NCI-H510A (cell line): ENCODE measurements at places on chromosomes 13 and 19.

DNA sequence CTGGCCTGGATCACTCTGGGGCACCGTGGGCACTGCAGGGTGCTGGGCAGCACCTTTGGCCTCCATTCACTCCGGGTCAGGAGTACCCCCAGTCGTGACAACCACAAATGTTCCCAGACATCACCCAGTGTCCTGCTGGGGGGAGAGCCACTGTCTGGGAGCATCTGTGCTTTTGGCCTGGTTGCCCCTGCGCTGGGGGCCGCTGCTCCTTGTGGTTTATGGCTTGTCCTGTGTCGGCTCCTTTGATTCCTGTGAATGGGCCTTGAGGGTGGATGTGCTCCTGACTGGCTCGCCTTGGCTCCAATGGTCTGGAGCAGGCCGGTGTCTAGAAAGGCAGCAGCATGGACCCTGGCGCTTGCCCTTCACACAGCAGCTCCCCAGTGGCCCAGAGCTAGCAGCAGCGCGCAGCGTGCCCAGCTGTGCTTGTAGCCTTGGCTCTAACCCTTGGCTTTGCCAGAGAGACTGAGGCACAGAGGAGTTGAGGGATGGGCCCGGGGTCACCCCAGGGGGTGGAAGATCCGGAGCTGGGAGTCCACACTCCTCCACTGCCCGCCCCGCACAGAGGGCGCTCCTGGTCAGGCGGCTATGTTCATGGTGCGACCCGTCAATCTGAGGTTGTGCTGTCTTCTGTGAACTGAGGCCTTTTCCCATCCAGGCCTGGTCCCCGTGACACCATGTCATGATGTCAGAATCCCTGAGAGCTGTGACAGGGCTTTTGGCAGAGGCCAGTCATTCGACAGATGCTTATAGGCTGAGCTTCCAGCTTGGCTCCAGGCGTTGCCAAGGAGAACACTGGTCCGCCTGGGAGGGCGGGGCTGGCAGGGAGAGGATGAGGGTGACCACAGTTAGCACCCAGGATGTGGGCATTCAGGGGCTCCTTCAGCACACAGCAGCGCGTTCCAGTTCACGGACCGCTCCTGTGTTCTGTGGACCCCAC lies 4.1 kb downstream of the DAZAP1 start:
- DNase-seq: no peak

DNA sequence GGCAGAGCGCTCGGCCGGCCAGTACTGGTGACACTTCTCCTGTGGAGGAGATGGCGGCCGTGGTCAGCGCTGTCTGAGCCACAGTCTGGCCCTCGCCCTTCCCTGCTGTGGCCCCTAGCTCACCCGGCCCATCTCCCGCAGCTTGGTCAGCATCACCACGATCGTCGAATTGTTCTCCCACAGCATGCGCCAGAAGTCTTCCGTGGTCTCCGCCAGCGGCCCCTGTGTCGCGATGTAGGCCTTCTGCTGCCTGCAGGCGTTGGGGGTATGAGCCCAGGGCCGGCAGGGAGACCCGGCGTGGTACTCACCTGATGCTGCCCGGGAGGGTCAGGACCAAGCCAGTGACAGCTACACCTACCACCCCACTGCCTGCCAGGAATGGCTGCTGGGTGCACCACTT lies 130.1 kb downstream of the PTPRS start:
- no peak for DNase-seq

GRCh38 chr13:33445476-33445875 lies 159.9 kb upstream of the STARD13 start:
- DNase-seq: no peak

DNA sequence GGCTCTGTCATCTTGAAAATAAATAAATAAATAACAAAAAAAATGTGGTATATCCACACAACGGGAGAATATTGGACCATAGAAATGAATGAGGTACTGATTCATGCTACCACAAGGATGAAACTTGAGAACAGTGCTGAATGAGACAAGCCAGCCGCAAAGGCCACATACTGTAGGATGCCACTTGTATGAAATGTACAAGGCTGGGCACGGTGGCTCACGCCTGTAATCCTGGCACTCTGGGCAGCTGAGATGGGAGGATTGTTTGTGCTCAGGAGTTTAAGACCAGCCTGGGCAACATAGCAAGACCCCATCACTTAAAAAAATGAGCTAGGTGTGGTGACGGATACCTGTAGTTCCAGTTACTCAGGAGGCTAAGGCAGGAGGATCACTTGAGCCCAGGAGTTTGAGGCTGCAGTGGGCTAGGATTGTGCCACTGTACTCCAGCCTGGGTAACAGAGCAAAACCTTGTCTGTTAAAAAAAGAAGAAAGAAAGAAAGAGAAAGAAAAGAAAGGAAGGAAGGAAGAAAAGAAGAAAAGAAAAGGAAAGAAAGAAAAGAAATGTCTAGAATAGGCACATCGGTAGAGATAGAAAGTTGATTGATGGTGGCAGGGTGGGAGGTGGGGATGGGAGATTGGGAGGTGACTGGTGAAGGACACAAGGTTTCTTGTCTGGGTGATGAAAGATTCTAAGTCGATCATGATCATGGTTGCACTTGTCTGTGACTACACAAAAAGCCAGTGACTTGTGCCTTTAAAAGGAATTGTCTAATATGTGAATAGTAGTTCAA lies 20.3 kb downstream of the HPN start:
- no peak for DNase-seq

DNA sequence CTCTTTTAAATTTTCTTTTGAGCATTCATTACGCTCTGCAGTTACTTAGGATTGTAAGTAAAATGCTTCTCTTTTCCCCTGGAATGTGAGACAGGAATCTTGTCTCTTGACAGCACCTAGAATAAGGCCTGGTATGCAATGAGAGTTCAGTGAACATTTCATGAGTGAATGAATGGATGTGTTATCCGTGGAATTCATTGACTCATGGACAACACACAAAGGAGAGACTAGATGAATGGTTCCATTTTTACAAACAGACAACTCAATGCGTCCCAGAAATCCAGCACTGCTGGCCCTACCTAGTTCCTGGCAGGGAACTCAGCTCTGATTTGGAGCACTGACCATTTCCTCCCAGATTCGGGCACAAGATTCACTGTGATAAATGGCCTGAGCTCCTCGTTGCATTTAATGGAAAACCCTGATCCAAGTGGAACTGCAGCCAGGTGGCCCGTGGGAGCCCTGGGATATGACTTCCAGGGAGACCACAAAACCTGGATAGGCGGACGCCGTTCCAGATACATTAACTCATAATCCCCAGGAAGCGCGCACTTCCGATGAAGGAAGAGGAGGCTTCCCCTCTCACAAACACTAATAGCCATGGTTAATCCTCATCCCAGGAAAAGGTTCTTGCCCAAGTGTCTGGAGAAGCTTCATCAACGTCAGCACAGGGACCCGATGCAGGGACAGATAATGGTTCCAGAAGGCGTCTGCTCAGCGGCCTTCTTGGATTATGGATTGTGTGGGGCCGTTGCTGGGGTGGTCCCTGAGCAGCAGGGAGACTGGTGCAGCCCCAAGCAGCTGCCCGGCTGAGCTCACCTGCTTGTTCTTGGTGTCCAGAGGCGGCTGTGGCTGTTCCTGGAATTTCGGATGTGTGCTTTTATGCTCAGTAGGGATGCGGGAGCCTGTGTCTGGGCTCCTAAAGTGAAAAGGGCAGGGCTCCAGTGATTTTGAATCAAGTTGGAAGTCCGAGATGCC lies 211.1 kb upstream of the TSHZ3 start:
- no peak for DNase-seq

DNA sequence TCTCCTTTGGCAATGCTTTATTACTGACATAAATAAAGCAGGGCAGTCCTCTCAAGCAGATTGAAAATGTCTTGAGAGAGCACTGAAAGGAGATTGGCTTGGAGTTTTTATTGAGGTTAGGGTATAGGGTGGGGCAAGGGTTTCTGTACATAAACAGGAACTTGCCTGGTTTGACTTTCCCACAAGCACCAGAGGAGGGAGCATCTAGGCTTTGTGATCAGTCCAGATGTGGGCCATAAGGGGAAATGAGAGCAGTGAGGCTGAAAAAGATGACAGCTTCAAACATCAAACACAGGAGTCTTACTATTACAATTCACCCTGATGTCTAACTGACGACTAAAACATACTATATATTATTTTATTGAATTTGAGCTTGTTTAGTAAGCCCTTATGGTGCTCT lies 260.9 kb downstream of the MTUS2 start:
- DNase-seq: no peak

DNA sequence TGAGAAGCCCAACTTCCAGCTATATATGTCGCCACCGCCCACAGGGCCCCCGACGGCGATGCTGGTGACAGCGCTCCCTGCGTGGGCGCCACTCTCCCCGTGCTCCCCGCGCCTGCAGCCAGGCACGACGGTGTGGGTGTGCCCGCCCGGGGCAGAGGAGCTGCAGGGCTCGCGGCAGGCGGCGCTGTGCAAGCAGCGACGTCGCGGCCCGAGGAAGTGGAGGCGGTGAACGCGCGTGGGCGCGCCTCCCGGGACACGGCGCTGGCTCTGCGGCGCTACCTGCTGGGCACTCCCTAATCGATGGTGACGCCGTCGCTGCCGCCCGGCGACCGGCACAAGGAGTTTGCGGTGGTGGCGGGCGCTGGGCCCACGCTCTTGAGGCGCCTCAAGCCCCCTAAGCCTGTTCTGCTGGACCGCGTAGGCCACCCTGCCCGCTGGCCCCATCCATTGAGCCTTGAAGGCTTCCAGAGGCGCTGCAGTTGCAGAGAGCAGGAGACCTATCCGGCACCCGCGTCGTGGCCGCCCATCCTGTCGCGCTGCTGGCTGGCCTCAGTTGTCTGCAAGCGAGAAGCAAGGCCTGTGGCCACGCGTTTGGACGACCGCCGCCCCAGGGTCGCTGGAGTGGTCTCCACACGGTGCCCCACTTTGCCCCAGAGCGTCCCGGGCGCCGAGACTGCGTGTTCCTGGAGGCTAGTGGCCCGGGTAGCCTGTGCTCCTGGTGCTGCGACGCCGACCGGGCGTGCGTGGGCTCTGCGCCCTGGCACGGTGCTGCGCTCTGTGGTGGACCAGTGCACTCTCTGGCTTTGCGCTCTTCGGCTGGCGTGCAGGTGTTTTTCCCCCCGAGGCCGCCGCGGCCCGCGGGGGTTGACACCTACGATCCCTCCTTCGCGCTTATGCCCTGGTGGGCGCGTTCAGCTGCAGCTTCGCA lies 23.1 kb downstream of the LRFN3 start:
- no peak for DNase-seq

DNA sequence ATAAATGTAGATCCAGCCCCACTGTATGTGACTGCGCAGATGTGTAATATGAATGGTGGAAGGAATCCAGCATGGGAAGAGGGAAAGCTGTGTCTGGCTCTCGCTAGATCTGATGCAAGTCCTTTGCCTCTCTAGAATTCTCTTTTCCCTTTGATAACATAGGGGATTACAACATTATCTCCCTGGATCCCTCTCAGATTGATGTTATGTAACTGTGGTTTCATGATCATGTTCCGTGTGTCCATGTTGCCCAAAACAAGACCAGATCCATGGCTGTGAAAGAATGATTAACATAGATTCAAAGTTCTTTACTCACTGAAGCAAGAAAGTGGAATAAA lies 184.0 kb upstream of the UBL3 start:
- no peak for DNase-seq

DNA sequence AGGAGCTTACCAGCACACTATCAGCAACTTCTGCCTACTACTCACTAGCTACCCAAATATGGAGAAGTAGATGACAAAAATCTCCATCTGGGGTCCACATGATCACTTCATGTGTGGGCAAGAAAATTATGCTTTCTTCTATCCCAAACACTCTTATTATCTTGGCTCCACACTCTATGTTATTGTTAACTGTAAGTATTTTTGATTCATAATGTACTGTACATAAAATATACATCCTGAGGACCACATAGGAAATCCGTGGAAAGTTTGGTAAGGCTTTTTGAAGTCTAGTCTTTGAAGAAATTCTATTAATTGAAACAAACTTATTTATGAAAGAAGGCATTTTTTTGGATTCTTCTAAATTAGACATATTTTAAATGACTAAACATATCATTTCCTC lies 378.8 kb downstream of the DACH1 start:
- DNase-seq: no peak

GRCh38 chr19:42420055-42420544 lies 7.1 kb downstream of the LIPE start:
- no peak for DNase-seq

DNA sequence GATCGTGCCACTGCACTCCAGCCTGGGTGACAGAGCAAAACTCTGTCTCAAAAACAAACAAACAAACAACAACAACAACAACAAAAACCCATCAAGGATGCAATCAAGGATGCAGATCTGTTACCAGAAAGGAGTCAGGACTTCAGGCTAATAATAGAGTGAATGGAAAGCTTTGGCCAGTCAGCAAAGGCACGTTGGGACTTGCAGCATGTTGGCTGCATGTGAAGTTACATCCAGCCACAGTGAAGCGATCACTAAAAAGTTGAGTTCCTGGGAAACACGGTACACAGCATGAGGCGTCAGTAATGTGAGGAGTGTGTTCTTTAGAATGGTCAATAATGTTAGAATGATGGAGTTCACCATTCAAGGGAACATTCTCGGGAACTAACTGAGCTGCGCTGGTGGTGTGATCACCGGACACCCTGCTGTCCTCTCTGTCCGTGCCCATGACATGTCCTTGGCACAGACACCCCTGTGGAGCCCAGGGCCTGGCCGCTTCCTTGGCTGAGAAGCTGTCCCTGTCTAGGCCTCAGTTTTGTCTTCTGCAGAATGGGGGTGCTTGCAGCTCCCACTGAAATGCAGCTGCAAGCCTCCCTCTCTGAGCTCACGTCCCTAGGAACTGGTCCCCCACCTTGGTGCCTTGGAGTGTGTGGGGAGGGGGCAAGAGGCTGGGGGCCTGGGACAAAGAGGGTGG lies 2.3 kb upstream of the LGALS7B start:
- DNase-seq: no peak

- DNase-seq: no peak
Observed at GRCh38 chr13:31946091-31946770, 85.3 kb upstream of the FRY start.

DNA sequence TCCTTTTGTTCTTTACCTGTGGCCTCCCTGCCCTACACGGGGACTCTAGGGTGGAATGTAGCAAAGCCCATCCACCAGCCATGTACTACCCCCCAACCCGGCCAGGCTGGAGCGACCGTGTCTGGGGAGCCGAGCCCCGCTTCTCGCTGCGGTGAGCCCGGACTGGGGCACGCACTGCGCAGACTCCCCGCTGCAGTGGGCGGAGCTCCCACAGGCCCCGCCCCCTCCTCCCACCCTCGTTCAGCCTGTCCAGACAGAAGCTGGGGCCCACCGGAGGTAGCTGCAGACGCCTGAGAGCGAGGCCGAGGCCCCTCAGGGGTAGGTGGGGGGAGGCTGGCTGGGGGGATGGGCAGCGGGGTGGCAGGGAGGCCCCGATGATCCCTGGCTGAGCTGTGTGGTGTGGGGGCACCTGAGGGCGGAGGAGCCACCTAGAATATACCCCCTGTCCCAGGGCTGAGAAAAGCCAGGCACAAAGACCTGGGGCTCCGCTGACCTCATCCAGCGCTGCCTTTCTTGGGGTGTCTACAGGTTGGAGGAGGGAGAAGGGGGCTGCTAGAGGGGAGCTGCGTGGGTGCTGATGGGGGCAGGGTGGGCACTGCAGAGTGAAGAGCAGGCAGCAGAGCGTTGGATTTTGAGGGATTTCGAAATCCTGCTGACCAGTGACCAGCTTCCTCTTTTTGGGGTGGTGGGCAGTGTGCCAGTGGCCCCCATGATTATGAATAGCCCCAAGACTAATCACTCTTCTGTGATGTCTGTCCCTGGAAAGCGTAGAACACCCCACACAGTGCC lies 17.3 kb downstream of the PLD3 start:
- no peak for DNase-seq
